ENCODE measurements at places on chromosomes 11 and 22.

DNA sequence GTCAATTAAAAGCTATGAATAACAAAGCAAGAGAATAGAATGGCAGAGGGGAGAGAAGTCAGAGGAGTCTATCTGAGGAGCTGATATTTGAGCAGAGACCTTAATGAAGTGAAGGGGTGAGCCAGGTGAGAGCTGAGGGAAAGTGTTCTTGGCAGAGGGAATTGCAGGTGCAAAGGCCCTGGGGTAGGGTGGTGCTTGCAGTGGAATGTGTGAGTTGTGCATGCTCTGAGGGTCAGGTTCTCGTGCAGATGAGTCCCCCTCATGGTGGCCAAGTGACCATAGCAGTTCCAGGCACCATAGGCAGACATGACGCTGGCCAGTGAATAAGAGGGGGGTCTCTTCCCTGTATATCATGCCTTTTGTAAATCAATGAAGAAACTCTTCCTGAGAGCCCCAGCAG is 58.9 kb upstream of the ALX4 start:
- no peaks in the 10 kb centered on the region for H3K36me3 ChIP-seq
- no peaks in the 10 kb centered on the region for H3K4me1 ChIP-seq
- no peak overlapping the region for H3K27ac ChIP-seq
- no peak overlapping the region for H3K4me3 ChIP-seq
- DNase-seq = no peak

DNA sequence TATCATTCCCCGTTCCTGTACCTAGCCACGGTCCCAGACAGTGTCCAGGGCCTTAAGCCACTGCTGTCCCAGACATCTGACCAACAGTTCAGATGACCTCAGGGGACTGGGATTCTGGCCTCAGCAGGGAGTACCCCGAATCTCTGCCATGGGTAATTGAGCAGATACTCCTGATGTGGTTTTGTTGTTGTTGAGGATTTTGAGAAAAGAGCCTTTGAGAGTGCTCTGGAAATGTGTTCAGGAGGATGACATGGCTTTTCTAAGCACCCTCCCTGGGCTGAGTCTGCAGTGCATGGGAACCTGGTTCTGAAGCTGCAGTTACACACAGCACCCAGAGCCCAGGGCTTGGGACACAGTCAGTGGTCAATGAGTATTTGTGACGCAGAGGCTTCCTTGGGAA is 30.4 kb downstream of the ADAMTS15 start:
- no peaks in the 10 kb centered on the region for H3K27me3 ChIP-seq
- no peak overlapping the region for H3K4me3 ChIP-seq
- no peaks in the 10 kb centered on the region for H3K36me3 ChIP-seq
- H3K27ac ChIP-seq = no peak overlapping the region

DNA sequence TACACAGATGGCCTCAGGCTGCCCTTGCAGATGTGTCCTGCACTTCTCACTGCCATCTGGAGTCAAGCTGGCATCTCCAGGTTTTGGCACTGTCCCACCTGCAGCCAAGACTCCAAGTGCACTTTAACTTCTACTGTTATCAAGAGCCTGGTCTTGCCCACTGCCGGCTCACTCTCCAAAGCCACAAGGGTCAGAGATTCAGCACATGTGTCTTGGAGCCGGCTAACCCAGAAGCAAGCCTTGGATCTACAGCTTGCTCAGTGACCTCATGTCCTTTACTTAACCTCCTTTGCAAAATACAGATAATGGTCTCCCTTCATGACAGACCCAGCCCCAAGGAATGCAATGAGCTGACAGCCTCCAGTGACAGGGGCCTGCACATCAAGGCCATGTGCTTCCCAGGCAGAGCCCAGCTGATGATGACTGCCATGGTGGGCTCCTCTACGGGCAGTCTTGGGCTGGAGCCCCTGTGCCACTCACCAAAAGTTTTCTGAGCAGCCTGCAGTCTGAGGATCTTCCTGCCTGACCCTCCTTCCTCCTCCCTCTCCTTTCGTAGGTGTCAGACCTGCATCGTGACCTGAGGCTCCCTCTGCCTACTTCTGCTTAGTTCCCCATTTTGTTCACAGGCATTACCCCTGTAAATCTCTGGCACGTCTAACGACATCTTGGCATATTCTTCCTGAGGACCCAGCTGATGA is 9.0 kb downstream of the TP53AIP1 start:
- H3K36me3 ChIP-seq = no peaks in the 10 kb centered on the region
- no peaks in the 10 kb centered on the region for H3K4me1 ChIP-seq
- no peaks in the 10 kb centered on the region for H3K27me3 ChIP-seq
- H3K4me3 ChIP-seq = no peak overlapping the region

DNA sequence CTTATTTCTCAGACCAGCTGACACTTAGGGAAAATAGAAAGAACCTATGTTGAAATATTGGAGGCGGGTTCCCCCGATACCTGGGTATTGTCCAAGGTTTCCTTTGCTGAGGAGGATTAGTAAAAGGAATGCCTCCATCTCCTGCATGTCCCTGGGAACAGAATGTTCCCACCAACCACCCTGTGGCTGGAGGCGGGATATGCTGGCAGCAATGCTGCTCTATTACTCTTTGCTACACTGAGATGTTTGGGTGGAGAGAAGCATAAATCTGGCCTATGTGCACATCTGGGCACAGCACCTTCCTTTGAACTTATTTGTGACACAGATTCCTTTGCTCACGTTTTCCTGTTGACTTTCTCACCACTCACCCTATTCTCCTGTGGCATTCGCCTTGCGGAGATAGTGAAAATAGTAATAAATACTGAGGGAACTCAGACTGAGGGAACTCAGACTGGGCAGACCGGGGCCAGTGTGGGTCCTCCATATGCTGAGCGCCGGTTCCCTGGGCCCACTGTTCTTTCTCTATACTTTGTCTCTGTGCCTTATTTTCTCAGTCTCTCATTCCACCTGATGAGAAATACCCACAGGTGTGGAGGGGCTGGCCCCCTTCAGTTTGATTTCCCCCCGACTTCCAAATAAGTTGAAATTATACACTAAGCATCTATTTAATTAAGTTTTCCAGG is 32.1 kb downstream of the IGLL1 start:
- DNase-seq = no peak
- H3K4me3 ChIP-seq = no peak overlapping the region
- H3K36me3 ChIP-seq = no peaks in the 10 kb centered on the region
- no peak overlapping the region for H3K27ac ChIP-seq

All from CD8-positive, alpha-beta memory T cell (primary cell).